ENCODE measurements at places on chromosomes 5 and 9. TPM values are rescaled to one million over a fixed set of nuclear protein-coding genes. Genes with fewer than 3 reads are reported as not detected.

The GFI1B gene
- total RNA-seq = not detected

DNA sequence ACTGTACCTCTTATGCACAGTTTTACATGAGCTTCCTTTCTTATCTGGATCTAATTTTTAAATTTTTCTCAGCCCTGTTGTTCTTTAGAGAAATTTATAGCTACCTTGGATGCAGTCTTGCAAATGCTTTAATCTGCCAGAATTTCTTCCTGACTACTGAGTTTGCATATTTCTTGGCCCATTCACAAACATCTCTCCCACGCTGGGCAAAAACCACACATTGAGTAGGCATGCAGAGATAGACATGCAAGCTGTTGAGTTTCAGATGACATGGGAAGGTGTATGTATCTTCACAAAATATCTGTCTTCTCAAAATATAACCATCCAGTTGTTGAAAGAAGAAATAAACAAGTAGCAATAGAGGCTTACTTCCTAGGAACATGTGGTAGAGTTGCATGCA, 101.2 kb downstream of the PARP8 start:
- no peak for DNase-seq

DNA sequence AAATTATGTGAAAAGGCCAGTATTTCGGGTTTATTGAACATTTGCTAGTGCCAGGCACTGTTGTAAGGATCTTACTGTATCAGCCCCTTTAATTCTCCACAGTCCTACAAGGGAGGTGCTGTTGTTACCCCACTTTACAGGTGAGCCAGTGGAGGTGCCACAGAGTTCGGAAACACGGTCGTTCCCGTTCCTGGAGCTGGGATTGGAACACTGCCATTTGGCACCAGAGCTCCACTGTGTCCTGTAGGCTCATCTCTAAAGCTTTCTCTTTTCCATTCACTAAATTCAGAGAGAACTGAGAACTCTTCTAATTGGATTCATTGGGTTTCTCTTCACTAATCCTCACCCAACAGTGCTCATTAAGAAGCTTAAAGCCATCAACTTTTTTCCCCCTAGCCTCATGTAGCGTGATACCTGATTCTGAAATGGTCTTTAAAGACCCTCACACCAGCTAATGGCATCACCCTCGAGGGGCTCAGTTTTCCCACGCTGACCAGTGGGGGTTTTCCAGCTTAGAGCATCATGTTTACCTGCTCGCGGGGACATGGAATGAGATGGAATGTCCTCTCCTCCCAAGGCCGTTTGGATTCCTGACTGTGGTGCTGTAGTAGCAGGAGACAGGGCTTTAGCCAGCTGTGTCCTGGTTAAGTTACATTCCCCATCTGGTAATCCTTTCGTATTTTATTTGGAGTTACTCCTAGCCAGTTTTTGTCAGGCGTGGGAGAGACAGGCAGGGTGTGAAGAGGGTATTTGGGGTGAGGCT, 5.8 kb downstream of the ERGIC1 start:
- DNase-seq = no peak

GRCh38 chr9:130118841-130119518, 53.2 kb upstream of the NCS1 start:
- DNase-seq = no peak

GRCh38 chr9:123710299-123710698, 219.6 kb downstream of the DENND1A start:
- no peak for DNase-seq

DNA sequence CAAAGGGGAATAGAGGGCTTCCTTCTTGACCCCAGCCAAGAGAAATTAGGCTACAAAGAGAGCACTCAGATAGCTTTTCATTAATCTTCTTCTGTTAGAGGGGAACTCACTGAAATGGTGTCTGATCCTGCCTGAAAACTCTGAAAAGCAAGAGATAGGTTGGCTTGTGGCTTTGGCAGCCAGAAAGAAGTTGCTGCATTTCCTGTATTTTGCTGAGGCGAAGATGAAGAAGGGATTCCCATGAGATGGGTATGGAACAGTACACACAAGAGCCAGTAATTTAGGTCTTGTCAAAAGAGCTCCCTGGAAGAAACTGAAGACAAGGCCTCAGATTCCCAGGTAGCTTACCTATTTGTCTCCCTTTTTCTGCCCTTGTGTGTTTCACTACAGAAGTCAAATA, 120.9 kb upstream of the TARS1 start:
- DNase-seq = no peak

GRCh38 chr9:22381170-22381569, 65.5 kb upstream of the DMRTA1 start:
- no peak for DNase-seq

The RECK gene
- 15.5 TPM for total RNA-seq

DNA sequence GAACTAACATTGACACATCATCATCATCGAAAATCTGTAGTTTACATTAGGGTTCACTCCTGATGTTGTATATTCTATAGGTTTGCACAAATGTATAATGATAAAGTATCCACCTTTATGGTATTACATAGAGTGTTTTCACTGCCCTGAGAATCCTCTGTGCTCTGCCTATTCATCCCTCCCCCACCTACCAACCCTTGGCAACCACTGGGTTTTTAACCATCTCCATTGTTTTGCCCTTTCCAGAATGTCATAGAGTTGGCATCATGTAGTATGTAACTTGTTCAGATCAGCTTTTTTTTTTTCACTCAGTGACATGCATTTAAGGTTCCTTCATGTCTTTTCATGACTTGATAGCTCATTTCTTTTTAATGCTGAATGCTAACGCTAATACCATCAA, 106.0 kb downstream of the ARHGEF28 start:
- DNase-seq = no peak

DNA sequence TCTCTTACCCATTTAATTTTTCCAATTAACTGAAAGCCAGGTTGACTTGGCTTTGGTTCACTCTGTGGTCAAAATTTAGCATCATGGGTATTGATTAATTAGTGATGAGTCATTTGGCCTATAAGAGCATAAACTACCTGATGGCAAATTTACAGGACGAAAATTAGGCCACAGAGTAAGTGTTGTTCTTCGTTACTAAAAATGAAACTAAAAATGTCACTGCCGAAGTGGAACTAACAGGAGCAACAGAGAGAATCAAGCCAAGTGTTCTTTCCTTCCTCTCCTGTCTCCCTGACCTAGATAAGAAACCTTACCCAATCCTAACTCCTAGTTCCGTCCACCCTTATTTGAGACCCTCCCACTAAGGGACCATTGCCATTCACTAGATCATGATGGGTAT, 176.9 kb downstream of the RAB3C start:
- DNase-seq = no peak

DNA sequence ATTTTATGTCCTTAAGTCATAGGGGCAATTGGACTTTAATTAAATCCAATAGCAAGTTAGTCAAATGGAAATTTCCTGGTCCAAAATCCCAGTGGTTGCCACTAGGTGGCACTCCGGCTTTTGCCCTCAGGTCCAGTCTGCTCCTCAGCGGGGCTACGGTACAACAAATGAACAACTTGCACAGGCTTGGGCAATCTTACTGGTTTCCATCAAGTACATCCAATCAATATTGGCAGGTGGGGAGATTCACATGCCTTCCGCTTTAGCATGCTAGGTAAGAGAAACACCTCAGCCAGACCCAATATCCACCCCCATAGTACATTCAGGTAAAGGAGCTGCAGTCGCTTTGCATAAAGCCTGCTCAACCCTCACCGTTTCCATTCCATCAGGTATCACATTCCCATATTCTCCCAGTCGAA, 6.3 kb upstream of the MXD3 start:
- DNase-seq = no peak

- DNase-seq = no peak
Observed at GRCh38 chr9:73347720-73348119, 196.1 kb downstream of the ANXA1 start.

- DNase-seq = no peak
Observed at GRCh38 chr5:146284016-146284415, 54.6 kb upstream of the POU4F3 start.

DNA sequence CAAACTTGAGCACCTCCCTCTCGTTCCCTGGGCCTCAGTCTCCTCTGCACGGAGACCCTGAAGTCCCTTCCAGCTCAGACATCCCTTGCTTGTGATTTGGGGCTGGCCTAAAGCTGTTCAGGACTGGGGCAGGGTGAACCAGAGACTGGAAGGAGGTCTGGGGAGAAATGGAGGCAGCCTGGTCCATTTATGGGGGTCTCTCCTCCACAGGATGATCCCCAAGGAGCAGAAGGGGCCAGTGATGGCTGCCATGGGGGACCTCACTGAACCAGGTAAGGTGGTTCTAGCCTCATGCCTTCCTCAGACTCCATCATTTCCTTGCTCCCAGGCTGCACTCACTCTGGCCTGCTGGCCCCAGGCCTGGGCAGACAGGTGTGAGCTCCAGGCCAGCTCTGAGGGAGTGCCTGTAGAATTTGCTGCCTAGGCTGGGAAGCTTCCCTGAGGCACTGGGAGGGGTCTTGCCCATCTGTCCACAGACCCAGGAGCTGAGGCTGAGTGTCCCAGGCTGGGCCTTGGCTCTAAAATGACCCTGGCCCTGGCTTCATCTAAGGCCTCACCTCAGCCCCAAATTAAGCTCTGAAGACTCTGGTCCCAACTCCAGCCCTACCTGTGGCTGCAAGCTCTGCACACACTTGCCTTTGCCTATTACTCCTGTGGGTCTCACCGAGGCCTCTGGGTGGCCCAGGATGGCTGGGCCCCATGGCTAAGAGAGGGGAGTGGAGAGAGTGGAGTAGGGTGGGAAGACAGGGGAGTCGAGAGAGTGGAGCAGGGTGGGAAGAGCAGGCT, 1.9 kb downstream of the MYOZ3 start:
- no peak for DNase-seq

DNA sequence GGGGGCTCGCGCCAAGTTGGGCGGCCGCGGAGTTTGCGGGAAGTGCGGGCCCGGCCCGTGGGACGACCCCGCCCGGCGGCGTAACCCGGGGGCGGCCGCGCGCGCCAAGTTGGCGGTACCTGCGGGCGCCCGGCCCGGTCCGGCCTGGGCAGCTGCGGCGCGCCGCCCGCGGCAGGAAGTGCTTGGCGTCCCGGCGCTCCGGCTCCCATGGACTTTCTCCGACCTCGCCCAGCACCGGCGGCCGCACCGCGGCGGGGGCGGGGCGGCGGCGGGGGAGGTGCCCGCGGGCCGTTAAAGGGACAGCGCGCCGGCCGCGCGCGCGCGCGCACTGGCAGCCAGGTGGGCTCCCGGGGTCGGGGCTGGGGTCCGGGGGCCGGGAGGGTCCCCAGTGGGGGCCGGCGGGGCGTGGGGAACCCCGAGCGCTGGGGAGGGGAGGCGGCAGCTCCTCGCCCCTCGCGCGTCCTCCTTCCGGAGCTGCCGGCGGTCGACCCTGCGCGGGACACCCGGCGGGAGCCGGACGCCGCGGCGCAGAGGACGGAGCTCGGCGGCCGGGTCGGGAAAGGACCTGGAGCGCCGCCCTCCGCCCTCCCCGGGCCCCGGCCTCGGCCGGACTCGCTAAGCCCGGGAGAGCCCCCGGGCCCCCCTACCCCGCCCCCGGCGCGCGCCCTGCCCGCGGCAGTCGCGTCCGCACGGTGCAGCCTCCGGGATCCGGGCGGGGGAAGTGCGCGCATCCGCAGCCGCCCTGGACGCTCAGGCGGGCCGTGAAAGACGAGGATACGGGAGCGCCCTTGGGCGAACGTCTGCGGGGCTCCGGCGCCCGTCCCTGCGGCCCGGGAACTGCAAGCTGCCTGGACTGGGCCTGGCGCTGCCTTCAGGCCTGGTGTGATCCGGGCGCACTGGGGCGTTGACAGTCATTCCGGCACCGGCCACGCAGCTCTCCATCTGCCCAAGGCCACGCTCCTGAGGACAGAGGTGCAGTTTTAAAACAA, at the start of gene NACC2:
Gene NACC2, minus strand, starts transcription at position 220 of the 989 bp plus-strand sequence. CDS start 44,768 bp downstream, outside the sequence.
- DNase-seq = no peak

The LCN1 gene
- total RNA-seq = not detected

- DNase-seq = no peak
Observed at GRCh38 chr5:139341187-139341688, 416 bp upstream of the PAIP2 start.

The IFNB1 gene
- not detected for total RNA-seq

GRCh38 chr5:91255396-91256141, 127.5 kb downstream of the ARRDC3 start:
- DNase-seq = no peak

The ZNF608 gene
- 21.6 TPM for total RNA-seq

- DNase-seq = no peak
Observed at GRCh38 chr5:139392678-139393496, 2.0 kb downstream of the PROB1 start.

The ZNF354C gene
- 7.1 TPM for total RNA-seq

- no peak for DNase-seq
Observed at GRCh38 chr5:106699198-106699597, 971.5 kb downstream of the EFNA5 start.

The ABCA1 gene
- 7.2 TPM for total RNA-seq

GRCh38 chr5:138841531-138841930, 33.6 kb downstream of the LRRTM2 start:
- no peak for DNase-seq

The TRPM3 gene
- 2.9 TPM for total RNA-seq

GRCh38 chr9:69975681-69976080, 68.0 kb upstream of the MAMDC2 start:
- no peak for DNase-seq

DNA sequence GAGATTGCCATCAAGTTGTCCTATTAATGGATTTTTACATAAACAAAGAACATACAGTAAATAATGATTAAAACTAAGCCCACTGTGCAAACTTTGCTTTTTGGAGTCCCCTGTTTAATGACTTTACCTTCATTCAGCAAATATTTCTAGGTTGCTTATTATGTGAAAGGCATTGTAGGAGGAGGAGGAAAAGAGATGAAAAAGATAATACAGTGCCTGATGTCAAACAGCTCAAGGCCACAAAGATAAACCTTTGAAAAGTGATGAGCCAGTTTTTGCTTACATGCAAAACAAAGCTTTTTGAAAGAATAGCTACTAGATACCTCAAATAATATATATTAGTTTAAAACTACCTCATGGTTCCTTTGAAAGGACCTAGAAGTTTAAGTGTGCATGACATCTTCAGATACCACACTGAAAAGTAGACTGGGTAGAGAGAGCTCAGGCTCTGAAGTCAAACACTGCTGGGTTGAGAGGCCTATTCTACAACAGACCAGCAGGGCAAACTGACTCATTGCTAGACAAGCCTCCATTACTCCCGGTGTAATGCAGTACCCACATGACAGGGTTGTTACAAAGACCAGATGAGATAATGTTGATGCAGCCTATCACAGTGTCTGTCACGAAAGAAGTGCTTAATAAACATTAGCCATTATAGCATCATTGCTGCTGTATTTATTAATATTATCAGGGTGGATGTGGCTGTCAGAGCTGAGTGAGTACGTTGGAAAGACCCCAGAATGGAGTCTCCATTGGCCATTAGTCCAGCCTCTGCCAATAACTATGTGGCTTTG, 11.8 kb downstream of the DEPDC1B start:
- DNase-seq = no peak

The PCDHAC1 gene
- 0.07 TPM for total RNA-seq

GRCh38 chr5:172170251-172170701, 17.7 kb downstream of the STK10 start:
- no peak for DNase-seq

The SPATA31A6 gene
- not detected for total RNA-seq

- DNase-seq = no peak
Observed at GRCh38 chr5:79859588-79859987, 131.5 kb downstream of the MTX3 start.

The NEURL1B gene
- 0.46 TPM for total RNA-seq

The ARSI gene
- not detected for total RNA-seq

Measured in pulmonary artery endothelial cell (primary cell).